Uterus (tissue), 4 donors: ENCODE measurements at places on chromosomes 5 and 9. TPM values are rescaled to one million over a fixed set of nuclear protein-coding genes. Genes with fewer than 3 reads are reported as not detected.

- DNase-seq: no peak
These were observed 150.1 kb upstream of the STK32A start for GRCh38 chr5:147084702-147085101.

MARCOL gene
- total RNA-seq: not detected

DNA sequence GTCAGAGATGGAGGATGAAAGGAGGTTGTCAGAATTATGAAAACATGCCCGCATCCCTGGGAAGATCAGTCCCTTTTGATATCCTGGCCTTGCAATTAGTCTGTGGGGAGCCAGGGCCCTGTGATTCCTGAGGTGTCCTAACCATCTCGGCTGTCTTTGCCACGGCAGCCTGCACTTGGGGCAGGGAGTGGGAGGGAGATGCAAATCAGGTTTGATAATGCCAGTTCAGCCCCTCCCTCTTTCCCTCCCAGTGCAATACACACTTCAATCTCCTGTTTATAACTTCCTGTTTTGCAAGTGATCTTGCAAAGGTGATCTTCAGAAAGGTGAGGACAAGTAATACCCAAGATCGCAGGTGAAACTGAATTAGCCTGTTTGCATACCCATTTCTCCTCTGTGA is 114.0 kb upstream of the ALDH1B1 start:
- no peak for DNase-seq

GRCh38 chr9:135712613-135713295 is 10.8 kb downstream of the KCNT1 start:
- no peak for DNase-seq

- no peak for DNase-seq
These were observed 20.1 kb downstream of the C5orf58 start for GRCh38 chr5:170252720-170253350.

BARHL1 gene
- total RNA-seq: not detected

ABL1 gene
- total RNA-seq: 28.5 TPM

GRCh38 chr5:155926031-155926430 is 400.9 kb upstream of the SGCD start:
- DNase-seq: no peak

DNA sequence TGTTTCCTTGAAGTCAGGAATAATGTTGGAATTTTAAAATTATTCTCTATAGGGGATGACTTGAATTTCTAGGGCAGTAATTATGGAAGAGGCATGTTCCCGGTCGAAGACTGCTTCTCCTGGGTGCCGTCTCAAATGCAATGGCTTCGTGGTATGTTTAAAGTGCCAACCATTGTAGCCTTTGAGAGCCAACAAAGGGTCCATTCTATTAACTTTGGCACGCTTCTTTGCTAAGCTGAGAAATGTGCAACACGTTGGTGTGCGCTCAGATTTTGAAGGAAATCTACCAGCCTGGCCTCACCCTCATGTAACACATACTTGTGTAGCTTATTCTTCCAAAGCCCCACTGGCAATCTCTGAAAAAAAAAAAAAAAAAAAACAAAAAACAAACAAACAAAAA is 221.2 kb upstream of the ANKH start:
- no peak for DNase-seq

DNA sequence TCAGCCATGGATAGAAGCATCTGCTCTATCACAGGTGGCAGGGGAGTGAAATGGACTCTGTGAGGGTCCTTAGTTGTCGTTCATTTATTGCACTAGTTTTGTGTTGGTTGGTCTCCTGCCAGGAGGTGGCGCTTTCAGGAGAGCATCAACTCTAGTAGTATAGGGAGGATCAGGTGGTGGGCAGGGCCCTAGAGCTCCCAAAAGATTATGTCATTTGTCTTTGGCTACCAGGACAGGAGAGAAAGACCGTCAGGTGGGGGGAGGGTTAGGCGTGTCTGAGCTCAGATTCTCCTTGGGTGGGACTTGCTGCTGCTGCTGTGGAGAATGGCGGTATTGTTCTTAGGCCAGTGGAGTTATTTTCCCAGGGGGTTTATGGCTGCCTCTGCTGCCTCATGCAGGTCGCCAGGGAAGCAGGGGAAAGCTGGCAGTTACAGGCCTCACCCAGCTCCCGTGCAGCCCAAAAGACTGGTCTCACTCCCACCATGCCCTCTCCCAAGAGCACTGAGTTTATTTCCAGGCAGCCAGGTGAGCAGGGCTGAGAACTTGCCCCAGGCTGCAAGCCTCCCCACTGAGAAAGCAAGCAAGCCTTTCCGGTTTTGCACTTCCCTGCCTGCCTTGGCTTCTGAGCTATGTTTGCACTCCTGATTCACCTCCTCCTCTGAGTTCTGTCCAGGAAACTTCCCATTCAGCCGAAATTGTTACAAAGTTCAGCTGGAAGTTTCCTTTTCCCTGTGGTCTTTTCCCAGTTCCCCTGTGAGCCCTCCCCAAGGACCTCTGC is 317.3 kb downstream of the TAF11L14 start:
- DNase-seq: no peak

- DNase-seq: no peak
These were observed 112.2 kb upstream of the LHFPL2 start for GRCh38 chr5:78760770-78761169.

DNA sequence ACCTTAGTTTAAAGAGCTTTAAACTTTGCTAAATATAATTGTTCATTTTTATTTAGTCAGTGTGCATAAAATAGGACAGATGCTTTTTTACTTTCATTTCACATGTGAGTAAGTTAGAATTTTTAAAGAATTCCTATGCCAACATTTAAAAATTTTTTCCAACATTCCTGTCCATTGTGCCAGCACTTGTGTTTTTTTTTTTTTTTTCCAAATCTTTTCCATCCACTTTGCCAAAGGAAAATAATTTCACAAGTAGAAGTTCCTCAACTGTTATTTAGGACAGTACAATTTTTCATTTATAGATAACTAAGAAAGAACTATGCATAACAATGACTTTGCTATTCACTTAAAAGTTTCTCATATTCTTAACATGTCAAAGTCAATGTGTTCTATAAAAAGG is 189.5 kb downstream of the ADAMTS6 start:
- DNase-seq: no peak

DNA sequence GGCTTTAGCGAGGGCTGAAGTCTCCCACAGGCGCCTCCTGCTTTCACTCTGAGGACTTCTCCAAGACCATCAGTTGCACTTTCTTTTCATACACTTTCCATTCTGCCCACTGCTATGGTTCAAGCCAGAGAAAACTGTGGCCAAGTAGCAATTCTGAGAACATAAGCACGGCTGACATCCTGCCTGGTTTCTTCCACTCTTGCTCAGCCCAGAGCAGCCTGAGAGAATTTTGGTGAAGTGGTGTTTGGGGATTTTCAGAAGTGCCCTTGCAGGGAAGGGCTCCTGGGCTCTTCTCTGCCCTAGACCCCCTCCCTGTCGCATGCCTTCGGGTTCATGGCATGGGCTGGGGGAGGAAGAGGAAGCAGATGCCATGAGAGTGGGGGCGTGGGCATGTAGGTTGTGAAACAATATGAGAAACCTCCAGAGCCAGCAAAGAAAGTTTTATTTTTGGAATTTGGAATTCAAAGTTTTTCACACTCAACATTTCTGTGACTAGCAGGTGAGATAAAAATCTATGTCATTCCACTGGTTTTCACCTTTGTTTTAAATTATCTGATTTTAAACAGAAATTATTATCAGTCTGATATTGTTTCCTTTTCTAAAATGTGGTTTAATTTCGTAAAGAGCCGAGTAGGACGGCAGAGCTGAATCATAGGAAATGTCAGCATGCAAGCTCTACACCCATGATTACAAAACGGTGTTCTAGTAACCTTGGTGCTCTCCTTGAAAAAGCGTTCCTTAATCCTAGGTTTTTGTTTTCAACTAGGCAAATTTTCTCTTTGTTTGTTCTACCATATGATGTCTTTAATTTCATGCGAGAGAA is 27.8 kb upstream of the TNFSF8 start:
- DNase-seq: no peak

DNA sequence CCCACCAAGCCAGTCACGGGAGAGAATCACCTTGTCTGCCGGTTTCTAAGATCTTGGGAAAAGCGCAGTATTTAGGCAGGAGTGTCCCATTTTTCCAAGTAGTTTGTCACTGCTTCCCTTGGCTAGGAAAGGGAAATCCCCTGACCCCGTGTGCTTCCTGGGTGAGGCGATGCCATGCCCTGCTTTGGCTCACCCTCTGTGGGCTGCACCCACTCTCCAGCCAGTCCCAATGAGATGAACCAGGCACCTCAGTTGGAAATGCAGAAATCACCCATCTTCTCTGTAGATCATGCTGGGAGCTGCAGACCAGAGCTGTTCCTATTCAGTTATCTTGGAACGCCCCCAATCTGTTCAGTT is 116.9 kb downstream of the RAB3C start:
- DNase-seq: no peak

- DNase-seq: no peak
These were observed 81.8 kb downstream of the TRIM36 start for GRCh38 chr5:115087951-115088350.

GRCh38 chr5:40210694-40211093 is 469.0 kb upstream of the PTGER4 start:
- no peak for DNase-seq

MED27 gene
- 29.3 TPM for total RNA-seq

HABP4 gene
- 7.3 TPM for total RNA-seq

- DNase-seq: no peak
These were observed 36.4 kb downstream of the MTMR12 start for GRCh38 chr5:32276173-32276853.

DNA sequence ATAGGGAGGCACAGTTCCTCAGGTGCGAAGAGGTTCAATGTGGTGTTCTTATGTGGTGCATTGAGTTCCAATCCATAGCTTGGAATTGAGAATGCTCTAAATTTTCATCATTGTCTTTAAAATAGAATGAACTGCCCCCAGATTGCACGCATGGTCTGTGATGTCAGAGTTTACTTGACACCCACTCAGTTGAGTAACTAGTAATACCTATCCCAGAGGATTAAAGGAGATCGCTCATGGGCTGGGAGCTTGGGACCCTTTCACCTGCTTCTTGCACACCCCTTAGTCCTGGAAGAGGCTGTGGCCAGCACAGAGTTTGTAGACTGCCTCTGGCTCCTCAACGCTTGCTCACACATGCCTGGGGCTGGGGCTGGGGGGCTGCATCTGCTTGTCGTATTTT is 95.1 kb upstream of the OTULINL start:
- DNase-seq: no peak

DNA sequence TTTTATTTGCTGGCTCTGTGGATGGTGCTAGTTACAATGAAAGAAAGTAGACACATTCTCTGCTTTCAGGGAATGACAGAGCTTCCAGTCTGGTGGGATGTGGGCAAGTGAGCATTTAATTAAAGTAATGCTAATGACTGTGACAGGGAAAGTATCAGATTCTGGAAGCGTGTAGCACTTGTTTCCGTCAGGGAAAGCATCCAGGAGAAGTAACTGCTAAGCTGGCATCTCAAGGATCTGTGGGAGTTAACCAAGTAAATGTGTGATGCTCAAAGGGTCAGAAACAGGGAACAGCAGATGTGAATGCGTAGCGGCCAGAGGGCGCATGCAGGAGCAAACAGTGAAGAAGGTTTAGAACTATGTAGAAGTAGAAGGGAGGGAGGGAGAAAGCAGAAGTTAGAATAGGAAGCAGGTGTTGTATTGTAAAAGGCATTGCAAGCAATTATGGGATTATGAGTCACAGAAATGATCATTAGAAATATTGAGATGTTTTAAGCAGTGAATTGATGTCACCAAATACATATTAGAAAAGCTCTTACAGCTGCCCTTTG is 12.2 kb downstream of the KLHL9 start:
- no peak for DNase-seq

- DNase-seq: no peak
These were observed 93.1 kb downstream of the C9orf152 start for GRCh38 chr9:110114859-110115201.

DNA sequence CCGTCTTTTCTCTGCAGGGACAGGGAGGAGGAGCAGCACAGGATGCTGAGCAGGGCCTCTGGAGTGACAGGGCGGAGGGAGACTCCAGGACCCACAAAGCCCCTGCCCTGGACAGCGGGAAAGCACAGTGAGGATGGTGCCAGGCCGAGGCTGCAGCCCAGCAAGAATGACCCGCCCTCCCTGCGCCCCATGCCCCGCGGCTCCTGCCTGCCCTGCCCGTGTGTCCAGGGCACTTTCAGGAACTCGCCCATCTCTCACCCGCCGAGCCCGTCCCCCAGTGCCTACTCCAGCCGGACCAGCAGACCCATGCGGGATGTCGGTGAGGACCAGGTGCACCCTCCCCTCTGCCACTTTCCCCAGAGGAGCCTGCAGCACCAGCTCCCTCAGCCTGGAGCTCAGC is 9.1 kb upstream of the EXOC3 start:
- DNase-seq: no peak

GRCh38 chr9:93461414-93461743 is 8.0 kb upstream of the FAM120AOS start:
- no peak for DNase-seq

DNA sequence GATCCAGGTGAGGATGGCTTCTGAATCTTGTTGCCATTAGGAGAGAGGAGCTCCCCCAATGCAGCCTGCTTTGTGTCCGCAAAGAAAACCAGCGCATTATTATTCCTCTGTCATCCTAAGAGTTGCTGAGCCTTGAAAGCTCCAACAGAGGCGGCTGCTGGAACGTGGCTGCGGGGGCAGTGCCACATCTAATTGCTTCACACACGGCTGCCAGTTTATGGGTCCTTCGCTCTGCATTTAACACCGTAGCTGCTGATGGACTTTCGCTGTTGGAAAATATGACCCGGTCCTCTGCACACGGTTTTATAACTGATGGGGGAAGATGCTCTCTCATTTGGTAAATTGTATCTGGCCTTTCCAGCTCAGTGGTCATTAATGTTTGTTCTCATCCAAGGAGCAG is 38.0 kb downstream of the ZNF622 start:
- no peak for DNase-seq

TOPORS gene
- total RNA-seq: 17.8 TPM

SH3RF2 gene
- 0.88 TPM for total RNA-seq

GRCh38 chr5:111667128-111667736 is 89.8 kb downstream of the NREP start:
- DNase-seq: no peak

NIPAL4 gene
- 0.43 TPM for total RNA-seq

- no peak for DNase-seq
These were observed 527.8 kb upstream of the ZNF608 start for GRCh38 chr5:125274211-125274610.

DNA sequence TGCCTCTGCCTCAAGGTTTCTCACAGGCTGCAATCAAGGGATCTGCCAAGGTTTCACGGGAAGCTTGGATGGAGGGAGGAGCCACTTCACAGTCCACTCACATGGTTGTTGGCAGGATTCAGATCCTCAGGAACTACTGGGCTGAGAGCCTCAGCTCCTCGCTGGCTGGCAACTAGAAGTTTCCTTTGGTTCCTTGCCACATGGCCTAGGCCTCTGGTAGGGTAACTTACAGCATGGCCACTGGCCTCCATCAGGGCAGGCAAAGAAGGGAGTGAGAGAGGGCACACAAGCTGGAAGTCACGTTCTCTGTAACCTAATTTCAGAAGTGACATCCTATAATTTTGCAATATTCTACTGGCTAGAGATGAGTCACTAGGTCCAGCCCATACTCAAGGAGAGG is 32.2 kb downstream of the SPOCK1 start:
- DNase-seq: no peak
